ENCODE measurements at places on chromosomes 11 and 22.

- no peak for DNase-seq
These were observed 39.9 kb downstream of the PPP2R1B start for GRCh38 chr11:111726301-111726713.

GRCh38 chr11:65855927-65856363 is 2.0 kb downstream of the CFL1 start:
- DNase-seq: no peak

DNA sequence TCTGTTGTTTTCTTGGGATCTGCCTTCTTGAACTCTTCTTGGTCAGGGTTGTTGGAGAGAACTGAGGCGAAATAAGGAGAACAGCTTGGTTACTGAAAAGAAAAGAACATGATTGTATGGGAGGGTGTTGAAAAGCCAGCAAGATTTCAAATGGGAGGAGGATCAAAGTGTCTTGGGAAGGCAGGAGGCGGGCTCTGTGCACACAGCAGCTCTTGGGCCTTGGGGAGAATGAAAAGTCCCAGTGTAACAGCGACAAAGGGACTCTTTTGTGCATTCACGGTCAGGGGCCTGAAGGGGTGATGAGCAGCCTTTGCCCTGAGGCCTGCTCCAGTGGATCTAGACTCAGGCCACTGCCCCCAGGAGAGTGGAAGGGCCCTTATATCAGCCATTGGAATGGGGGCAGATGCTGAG is 135.4 kb downstream of the ADAMTS15 start:
- no peak for DNase-seq

- peak; percentile 83 for DNase-seq
These were observed at the start of gene VEGFB for GRCh38 chr11:64233913-64234586. Gene VEGFB (plus strand): TSS chr11:64234584. CDS start chr11:64234834, 250 bp downstream.

GRCh38 chr11:70517988-70518907 is 119.9 kb downstream of the CTTN start:
- DNase-seq: no peak

GRCh38 chr11:114684636-114685035 is 6.3 kb downstream of the NXPE2 start:
- no peak for DNase-seq

DNA sequence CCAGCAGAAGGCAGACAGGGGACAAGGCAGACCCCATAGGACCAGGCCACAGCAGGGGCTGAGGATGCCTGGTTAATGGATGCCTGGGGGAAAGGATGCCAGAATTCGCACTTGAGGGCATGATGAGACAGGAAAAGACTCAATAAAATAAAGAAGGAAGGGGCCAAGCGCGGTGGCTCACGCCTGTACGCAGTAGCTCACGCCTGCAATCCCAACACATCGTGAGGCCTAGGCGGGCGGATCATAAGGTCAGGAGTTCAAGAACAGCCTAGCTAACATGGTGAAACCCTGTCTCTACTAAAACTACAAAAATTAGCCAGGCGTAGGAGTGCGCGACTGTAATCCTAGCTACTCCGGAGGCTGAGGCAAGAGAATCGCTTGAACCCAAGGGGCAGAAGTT is 9.8 kb downstream of the APOBEC3D start:
- no peak for DNase-seq

DNA sequence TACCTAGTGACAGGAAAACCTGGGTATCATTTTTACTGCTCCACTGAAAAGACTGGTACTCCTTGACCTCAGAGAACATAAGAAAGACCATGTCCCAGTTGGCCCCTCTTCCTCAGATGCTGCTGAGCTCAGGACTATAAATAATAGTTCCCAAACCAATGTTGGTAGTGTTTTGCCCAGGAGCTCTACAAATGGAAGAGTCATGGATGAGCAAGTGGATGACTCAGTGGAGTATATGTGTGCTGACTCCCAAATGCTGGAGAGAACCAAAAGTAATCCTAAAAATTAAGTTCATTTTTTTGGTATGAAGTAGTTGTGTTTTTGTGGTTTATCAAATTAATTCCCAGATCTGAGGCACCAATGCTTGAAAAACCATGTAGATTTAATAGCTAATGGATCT is 482.0 kb downstream of the KCNA4 start:
- DNase-seq: no peak

DNA sequence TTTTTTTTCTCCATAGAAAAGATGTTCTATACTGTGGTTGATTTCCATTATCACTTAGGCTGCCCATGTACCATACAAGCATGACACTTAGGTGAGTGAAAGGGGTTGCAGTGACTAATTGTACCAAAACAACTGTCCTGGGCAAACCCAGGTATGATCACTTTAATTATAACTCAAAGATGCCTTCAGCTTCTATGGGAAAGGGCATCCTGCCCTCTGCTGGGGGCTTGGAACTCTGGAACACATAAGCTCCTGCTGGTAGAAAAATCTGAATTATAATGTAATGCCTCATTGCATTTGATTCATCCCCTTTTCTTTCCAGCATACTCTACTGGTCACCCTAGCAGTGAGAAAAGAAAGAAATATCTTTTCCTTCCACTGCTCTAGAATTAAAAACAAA is 206.3 kb downstream of the DDX10 start:
- DNase-seq: peak; percentile 7

GRCh38 chr22:20829491-20830134 is 29.0 kb downstream of the PI4KA start:
- DNase-seq: no peak

- no peak for DNase-seq
These were observed 36.7 kb upstream of the PLET1 start for GRCh38 chr11:112297248-112297866.

DNA sequence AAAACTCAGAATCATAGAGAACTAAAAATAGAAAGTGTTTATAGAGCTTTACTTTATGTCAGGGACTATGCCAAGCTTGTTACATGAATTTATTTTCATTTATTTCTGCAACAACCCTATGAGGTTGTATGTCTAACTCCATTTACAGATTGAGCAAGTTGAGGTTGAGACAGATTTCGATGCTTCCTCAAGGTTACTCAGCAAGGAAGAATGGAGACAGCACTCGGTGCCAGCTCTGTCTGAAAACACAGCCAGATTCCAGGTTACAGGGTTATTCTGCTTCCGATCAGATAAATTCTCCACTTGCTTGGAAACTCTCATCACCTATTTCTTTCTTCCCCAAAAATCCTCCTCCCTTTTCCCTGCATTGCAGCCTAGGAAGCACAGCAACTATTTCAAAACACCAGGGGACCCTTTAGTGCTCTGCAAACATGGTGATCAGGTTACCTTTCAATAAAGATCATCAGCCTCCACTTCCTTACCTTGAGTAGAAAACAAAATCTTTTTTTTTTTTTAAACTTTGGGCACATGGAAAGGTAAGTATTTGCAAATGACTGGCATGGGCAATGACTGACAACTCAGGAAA is 7.0 kb downstream of the MMP3 start:
- DNase-seq: no peak

- no peak for DNase-seq
These were observed 18.2 kb upstream of the CCDC34 start for GRCh38 chr11:27381238-27381666.

DNA sequence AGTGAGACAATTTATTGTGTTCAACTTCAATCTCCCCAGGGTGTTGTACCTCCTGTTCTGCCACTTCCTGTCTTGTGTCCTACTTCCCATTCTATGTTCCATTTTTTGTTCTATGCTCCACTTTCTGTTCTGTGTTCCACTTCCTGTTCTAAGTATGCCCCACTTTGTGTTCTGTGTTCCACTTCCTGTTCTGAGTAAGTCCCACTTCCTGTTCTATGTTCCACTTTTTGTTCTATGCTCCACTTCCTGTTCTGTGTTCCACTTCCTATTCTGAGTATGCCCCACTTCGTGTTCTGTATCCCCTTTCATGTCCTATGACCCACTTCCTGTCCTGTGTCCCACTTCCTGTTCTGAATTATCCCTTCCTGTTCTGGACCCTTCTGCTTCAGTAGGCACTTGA is 732.7 kb downstream of the TBC1D22A start:
- DNase-seq: no peak

DNA sequence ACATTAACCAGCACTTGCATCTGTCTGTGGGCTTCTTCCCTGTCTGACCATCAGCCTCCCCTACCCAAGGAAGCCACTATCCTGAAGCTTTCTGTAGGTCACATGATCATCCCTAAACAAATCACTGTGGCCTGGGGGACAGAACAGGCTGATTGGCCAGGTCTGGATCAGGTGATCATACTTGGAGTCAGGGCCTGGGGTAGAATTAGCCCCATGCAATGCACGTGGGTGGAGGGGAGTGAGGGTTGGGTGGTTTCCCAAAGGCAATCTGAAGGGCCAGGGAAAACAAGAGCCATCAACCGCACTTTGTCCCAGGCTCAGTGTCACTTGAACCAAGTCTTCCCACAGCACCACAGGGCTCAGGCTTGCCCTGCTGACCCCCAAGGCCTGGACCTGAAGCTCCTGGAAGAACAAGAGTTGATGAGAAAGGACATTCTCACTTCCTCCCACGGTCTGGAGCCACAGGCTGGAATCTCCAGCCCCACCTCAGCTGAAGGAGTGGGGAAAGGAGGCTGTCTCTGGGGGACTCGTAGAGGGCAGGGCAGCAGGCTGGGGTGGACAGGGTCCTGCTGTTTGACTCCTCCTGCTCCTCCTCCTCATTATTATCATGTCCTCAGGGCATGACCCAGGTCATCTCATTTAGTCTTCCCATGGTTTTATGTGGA is 31.5 kb upstream of the TSPAN18 start:
- no peak for DNase-seq

DNA sequence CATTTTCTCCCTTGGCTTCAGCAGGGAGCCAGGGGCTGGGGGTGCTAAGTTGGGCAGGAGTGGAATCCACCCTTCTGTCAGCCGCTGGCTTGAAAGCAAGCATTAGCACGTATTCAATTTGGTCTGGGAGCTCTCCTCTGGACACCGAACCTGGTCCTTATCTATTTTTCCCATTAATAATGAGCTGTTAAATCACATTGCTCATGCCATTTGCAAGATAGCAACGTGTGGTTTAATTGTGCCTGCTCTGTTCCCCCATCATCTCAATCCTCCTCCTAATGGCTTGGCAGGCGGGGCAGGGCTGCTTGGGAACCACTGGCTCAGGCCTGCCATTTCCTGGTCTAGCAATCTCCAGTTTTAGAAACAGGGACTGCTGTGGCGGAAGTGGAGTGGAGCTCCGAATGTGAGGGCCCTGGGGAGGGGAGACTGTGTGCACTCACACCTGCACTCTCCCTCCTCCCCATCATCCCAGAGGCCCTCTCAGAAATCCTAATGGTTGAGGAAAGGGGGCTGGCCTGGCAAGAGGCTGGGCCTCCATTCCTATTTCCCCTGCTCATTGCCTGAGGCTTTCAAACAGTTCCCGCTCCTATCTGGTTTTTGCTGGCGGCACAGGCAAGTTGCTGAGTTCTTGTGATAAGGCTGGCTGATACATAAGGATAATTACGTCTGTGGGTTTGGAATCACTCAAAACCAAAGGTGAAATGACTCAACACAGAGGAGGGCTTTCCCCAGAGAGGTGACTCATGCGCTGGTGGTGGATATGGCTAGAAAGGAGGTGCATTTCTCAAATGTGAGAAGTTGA is 201.2 kb upstream of the E2F8 start:
- DNase-seq: no peak

GRCh38 chr11:65445604-65446445 is 23.2 kb downstream of the NEAT1 start:
- DNase-seq: no peak

All from CD8-positive, alpha-beta T cell (primary cell).